ENCODE measurements at places on chromosomes 13 and 19.

DNA sequence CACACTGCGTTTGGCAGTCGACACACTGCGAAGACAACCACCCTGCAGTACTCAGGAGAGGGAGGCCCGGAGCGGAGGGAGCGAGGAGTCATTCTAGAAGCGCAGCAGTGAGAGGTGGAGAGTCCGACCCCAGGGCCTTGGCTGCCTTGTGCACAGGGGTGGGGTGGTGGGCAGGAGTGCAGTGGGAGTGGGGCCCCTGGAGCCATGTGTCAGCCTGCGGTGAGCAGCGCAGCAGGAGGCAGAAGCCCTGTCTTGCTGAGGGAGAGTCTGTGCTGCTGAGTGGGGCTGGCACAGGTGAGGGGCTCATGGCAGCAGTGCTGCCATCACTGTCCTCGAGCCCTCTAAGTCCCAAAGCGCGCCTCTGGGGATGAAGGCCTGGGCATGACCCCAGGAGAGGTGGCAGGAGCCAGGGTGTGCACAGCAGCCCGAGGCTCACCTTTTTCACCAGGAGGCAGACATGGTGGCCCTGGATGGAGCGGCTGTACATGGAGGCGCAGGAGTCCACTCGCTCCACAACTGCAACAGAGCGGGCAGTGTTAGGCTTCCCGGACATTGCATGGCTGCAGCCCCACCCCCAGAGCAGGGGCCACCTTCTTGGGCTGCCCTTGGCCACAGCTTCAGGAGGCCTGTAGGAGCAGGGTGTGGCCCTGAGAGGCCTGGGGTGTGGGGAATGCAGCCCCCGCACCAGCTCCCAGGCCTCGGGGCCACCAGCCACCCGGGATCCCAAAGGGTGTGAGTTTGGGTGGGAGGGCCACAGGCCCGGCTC, 11.7 kb downstream of the IZUMO4 start:
- no peak for DNase-seq

GRCh38 chr13:109789262-109789661, 2.9 kb upstream of the IRS2 start:
- DNase-seq: no peak

- no peak for DNase-seq
Measured at GRCh38 chr19:45363861-45364459, 6.4 kb downstream of the ERCC2 start.

DNA sequence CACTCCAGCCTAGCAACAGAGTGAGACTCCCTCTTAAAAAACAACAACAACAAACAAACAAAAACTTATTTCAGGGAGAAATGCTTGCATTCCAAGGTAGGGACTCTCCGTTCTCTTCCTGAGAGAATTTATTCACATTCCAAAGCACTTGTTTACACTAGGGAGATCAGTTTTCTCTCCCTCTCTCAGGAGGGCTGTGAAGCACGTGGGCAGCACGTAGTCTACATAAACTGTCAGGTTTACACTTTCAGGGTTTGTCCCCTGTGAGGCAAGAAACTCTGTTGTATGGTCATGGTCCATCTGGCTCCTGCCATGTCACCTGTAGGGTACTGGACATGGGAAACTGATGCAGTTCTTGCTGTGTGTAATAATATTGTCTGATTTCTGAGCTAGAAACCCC, 31.6 kb downstream of the WDR87 start:
- DNase-seq: no peak

DNA sequence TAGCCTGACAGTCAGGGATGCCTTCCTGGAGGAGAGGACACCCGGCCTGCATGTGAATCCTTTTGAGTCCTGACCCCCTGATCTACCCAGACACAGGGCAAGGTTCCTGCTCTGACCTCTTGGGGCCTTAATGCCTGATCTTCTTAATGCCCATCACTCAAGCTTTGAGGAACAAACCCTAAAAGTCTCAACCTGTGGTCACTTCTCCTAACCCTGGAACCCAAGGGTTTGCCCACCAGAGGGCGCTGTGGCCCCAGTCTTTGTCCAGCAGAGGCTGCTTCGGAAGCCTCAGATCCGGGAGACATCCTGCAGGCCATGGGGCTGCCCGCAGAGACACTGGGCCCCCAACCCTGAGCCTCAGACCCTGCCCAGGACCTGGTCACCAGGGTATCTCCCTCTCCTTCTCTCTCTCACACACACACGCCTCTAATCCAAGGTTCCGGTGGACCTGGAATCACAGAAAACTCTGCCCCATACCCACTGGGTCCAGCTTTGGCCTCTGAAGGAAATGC, 9.8 kb upstream of the DPF1 start:
- peak; percentile 50 for DNase-seq

DNA sequence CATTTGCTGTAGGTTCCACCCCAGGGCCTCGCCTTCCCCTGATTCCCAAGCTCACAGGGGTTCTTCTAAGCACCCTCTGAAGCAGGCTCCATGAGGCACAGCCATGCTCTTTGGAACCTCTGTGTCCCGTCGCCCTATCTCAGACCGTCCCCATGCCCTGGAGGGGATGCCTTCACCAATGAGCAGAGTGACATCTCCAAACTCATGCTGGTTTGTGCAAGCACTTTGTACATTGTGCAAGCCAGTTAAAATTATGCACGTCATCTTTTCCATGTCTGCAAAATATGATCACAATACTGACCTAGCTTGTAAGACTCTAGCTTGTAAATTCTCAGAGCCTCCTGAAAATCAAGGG, 46.5 kb upstream of the RAP2A start:
- DNase-seq: no peak

- no peak for DNase-seq
Measured at GRCh38 chr13:30829145-30829832, 76.8 kb upstream of the MEDAG start.

GRCh38 chr13:51494156-51494555, 41.3 kb upstream of the INTS6 start:
- no peak for DNase-seq

DNA sequence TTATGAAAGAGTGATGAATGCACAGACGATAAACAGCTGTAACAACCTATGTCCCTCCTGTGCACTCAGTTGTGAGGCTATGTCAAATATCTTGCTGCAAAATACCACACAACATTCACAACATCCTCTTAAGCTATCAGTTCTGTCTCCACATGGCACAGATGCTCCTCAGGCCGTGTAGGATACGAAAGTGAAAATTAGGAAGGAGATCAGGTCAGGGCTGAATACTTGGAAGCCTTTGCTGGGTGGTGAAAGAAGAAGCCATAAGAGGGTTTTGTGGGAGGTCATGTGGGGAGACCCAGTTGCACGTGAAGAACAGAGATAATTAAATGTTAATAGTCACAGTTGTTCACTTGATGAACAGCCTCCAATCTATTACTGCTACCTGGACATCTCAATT, 58.9 kb downstream of the RXFP2 start:
- no peak for DNase-seq

DNA sequence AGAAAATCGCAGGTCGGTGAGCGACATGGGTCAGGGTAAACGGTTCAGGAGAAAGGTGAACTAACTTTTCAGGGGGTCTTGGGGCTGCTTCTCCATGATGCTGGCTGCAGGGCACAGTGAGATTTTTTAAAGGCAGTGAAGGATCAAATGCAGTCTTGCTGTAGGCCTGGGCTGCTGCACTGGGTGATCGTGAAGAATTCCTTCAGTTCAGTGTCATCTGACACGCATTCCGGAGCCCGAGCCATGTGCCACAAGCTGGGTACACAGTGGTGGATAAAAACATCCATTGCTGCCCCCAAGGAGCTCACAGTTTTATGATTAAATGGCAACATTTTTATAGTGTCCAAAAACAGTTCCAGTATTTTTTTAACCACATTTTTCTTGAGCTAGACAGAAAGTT, 56.3 kb upstream of the GPR12 start:
- DNase-seq: no peak

- no peak for DNase-seq
Measured at GRCh38 chr13:101265934-101266333, 150.4 kb downstream of the NALCN start.

DNA sequence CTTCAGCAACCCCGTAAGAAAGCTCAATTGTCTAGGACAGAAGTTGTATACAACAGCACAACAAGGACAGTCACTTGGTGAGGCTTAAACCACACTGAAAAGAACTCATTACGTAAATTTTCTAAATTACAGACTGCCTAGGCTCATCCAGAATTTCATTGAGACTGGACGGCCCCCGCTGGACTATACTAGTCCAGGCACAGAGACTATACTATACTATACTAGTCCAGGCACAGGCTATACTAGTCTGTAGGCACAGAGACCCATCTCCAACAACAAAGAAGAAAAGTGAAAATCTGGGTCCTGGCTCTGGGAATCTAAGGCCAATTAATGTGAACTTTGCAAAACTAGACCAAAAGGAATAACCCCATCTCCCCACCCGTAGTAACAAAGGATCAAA, 700 bp downstream of the ZNF816 start:
- no peak for DNase-seq

GRCh38 chr13:39016087-39016486, 21.8 kb downstream of the PROSER1 start:
- no peak for DNase-seq
